NT2/D1 (cell line): ENCODE measurements at places on chromosomes 7 and 10.

GRCh38 chr10:112963835-112964234 lies 13.8 kb downstream of the TCF7L2 start:
- no peak for DNase-seq

- DNase-seq, result no peak
Observed at GRCh38 chr10:110446954-110447608, 50.6 kb upstream of the DUSP5 start.

DNA sequence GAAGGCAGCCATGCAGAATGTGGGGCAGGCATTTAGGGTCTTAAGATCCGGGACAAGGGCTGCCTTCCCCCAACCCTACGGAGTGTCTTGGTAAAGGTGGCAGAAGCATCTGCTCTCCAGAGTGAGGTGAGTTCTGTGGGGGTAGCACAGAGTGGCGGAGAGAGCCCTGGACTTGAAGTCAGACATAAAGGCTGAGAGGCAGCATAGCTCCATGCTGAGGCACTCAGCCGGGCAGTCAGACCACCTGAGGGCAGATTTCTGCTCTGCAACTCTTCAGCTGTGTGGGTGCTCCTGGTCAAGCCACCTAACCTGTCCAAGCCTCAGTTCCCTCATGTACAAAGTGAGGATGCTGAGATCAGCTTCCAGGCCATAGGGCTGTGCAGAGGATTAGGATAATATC lies 81.0 kb downstream of the CRTAC1 start:
- no peak for DNase-seq

- DNase-seq, result peak; percentile 22
Observed at GRCh38 chr7:17991866-17992648, 35.6 kb downstream of the PRPS1L1 start.

DNA sequence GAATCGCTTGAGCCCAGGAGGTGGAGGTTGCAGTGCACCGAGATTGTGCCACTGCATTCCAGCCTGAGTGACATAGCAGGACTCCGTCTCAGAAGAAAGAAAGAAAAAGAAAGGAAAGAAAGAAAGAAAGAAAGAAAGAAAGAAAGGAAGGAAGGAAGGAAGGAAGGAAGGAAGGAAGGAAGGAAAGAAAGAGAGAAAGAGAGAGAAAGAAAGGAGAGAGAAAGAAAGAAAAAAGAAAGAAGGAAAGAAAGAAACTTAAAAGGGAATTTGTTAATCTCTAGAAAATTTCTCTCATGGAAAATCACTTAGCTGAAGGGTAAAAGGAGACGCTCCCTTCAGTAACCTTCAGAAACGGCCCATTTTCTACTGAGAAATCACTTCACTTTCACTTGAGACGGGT lies 279.5 kb upstream of the KLF6 start:
- no peak for DNase-seq

GRCh38 chr7:10677668-10678232 lies 295.9 kb upstream of the PHF14 start:
- DNase-seq, result no peak

DNA sequence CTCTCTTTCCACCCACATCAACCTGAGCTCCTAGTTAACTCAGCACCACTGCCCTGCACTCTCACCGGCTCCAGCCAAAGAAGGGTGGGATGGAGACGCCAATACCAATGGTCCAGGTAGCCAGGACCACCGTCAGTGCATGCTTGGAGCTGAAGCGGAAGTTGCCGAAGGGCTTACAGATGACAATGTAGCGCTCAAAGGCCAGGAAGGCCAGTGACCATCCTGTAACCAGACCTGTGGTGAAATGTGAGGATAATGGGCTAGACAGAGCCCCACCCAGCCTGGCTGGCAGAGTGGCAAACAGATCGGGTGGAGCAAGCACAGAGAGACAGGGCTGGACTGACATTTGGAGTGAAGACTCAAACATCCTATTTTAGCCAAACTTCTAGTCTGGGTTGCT lies 673 bp downstream of the OPN1SW start:
- DNase-seq, result no peak

DNA sequence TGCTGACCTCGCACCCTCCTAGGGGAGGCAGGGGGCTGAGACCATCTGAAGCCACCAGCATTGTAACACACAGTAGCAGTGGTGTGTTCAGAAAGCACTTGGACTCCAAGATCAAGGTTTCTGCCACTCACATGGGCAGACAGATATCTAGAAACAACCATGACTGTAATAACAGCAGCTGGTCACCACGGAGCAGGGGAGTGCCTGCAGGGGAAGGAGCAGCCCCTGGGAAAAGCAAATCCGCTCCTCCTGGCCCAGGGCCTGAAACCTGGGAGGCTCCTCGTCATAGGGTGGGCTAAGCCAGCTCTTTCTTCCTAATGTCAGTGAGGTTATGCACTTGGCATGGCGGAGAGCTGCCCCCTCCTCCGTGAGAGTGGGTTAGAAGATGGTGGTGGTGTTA lies 118.4 kb upstream of the INSYN2A start:
- no peak for DNase-seq

DNA sequence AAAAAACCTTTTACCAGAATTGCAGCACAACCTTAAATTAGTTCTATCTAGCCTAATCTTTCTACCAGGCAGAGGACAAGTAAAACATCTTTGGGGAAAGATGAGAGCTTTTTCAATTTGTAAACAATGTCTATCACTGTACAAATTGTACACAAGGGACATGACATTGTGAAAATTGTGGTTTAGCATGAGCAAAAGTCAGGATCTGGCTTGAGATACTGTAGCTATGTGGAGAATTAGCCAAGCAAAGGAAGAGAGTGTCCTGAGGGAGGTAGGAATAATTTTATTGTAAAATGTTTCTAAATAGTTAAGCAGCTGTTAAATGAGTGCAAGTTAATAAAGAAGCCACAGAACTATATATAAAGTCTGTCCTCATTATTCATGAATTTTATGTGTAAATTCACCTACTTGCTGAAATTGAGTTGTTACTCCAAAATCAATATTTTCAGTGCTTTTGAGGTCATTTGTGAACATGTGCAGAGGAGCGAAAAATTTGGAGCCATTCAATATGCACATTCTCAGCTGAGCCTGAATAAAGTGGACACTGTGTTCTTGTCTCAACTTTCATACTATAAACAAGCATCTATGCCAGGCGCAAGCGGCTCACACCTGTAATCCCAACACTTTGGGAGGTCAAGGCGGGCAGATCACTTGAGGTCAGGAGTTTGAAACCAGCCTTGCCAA lies 42.8 kb upstream of the POM121L12 start:
- no peak for DNase-seq

- no peak for DNase-seq
Observed at GRCh38 chr10:43263551-43264343, 3.1 kb downstream of the RASGEF1A start.

GRCh38 chr7:137671920-137672319 lies 174.9 kb downstream of the DGKI start:
- DNase-seq, result no peak

- no peak for DNase-seq
Observed at GRCh38 chr7:52779004-52779403, 256.4 kb upstream of the POM121L12 start.

DNA sequence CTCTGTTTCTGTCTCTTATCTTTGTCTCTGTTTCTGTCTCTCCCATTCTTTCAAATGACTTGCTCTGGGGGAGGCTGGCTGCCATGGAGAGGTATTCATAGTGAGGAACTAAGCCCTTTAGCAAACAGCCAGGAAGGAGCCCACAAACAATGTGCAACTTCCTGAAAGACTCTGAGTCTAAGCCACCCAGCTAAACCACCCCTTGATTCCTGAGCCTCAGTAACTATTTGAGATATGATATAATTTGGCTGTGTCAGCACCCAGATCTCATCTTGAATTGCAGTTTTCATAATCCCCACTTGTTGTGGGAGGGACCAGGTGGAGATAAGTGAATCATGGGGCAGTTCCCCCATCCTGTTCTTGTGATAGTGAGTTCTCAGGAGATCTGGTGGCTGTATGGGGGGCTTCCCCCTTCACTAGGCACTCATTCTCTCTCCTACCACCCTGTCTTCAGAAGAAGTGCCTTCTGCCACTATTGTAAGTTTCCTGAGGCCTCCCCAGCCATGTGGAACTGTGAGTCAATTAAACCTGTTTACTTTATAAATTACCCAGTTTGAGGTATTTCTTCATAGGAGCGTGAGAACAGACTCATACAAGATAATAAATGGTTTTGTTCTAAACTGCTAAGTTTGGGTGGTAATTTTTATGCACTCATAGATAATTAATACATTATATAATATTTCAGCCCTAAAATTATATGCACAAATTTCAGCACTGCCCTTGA lies 121.2 kb upstream of the FOXP2 start:
- DNase-seq, result no peak

- no peak for DNase-seq
Observed at GRCh38 chr10:13453896-13454295, 74.9 kb downstream of the BEND7 start.

DNA sequence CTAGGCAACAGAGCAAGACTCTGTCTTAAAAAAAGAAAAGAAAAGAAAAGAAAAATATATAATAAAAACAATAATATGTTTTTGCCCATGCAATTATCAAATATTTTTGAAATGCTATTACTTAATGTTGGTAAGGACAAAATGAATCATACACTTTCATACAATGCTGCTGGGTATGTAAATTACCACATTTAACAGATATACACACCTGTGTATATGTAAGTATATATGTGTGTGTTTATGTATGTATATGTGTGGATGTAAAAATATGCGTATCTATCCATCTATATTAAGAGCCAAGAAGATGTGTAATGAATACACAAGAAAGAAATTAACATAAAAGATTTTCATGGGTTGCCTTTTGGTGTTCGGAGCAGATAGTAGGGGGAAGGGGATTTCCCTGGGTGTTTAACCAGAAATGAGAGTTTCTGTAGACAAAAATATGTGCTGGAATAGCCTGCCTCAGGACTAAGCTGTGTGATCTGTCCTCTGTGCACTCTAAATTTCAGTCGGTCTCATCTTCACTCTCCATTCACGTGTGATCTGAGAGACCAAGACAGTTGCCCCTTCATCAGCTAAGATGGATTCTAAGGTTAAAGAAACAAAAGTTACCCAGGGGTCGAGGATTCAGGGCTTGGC lies 61.2 kb downstream of the PRKCQ start:
- no peak for DNase-seq

DNA sequence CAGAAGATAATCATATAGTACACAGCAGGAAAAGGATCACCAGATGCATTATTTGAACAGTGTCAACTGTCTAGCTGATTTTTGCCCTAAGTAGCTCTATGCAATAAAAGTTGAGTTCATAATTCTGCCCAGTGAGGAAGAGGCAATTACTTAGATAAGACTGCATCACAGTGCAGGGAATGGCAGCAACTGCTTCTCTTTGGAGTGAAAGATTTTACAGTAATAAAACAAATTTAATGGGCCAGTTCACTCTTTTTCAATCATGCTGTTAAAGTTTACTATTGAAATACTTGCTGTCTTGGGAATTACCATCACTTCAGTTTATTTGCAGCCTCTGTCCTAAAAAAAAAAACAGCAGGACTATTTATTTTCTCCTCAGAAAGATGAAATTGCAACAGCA lies 907.9 kb downstream of the ANKRD7 start:
- DNase-seq, result no peak

DNA sequence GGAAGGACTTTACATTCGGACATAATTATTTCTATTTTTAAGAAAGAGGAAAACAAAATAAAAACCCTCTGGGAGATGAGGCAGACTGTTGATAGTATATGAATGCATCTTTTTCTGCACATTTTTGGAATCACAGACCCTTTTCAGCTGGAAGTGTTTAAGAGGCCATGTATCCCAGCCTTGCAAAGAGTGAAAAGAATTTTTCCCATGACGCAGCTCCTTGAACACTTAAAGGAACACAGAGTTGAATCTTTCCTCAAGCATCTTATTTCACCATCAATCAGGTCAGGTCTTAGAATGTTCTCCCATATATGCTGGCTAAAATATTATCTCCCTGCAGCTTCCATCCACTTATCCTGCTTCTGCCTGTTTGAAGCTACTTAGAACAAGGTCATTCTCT lies 45.9 kb upstream of the PAPSS2 start:
- no peak for DNase-seq

GRCh38 chr10:132641401-132641800 lies 103.8 kb downstream of the INPP5A start:
- no peak for DNase-seq

- DNase-seq, result no peak
Observed at GRCh38 chr10:112389271-112389822, 15.4 kb downstream of the ACSL5 start.

DNA sequence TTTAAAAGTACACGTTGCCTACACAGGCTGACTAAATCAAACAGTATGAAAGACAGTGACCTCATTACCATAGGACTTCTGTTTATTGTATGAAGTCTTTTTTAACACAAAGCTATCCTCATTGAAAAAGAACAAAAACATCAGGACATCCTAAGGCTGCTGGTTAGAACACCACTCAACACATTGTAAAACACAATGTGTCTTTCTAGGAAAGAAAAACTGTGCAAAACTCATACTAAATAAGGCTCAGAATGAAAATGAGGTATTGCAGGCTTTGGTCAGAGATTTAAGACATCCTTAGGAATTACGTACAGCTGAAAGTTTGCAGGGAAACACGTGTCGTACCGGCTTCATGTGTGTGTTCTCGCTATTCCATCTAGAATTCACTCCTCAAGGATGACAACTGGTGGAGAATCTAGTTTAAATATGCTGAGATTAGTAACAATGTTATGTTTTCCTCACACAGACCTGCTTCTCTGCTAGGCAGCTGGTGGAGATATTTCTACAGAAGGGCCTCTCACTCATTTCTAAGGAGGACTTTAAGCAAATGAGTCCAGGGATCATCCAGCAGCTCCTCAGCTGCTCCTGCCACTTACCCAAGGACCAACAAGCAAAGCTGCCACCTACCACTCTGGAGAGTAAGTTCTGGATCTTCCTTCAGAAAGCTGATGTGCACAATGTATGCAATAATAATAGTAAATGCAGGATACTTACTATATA lies 29.3 kb downstream of the SLC39A12 start:
- DNase-seq, result no peak

DNA sequence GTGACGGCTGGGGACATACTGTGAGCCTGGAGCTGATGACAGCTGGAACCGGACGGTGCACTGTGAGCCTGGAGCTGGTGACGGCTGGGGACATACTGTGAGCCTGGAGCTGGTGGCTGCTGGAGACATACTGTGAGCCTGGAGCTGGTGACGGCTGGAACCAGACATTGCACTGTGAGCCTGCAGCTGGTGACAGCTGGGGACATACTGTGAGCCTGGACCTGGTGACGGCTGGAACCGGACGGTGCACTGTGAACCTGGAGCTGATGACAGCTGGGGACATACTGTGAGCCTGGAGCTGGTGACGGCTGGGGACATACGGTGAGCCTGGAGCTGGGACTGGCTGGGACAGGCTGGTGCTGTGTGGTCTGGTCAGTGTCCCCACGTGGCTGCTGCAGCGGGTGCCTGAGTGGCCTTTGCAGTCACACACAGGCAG lies 47.9 kb downstream of the PTPRN2 start:
- DNase-seq, result no peak

- no peak for DNase-seq
Observed at GRCh38 chr7:46630031-46630430, 709.0 kb upstream of the IGFBP3 start.

GRCh38 chr7:112579388-112579787 lies 98.6 kb downstream of the LSMEM1 start:
- DNase-seq, result no peak

DNA sequence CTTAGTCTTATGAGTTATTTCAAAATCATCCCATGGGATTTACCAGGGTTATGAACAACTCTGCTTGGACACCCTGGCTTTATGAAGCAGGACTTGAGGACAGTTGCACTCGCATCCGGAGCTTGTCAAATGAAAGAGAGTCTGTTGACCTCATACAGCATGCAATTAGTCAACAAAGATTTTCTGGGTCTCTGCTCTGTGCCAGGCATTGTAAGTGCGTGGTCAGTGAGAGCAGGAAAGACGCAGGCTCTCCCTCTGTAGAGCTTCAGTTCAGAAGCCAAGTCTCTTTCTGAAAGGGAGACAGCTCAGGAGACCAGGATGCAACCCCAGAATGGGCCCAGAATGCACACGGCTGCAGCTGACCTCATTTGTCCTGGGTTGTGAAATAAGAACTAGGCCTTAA lies 45.5 kb upstream of the DMBT1 start:
- DNase-seq, result no peak
